ENCODE measurements at places on chromosomes 4 and X.

DNA sequence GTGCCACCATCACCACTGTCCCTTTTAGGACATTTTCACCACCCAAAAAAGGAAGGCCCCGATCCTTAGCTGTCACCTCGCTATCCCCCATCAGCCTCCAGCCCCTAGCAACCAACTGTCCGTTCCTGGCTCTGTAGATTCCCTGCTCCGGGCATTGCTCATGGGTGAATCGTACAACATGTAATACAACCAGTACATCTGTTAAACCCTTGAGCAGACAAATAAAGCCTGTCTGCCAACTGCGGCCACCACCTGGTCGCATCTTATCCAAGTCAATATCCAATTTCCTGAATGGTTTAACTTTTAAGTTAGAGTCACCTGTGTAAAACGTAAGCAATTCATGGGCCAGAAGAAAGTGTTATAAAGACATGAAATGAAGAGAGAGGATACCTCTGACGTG, 251.9 kb downstream of the AFAP1 start:
- DNase-seq: no peak

GRCh38 chr4:76270244-76271175, 19.0 kb downstream of the FAM47E start:
- no peak for DNase-seq

DNA sequence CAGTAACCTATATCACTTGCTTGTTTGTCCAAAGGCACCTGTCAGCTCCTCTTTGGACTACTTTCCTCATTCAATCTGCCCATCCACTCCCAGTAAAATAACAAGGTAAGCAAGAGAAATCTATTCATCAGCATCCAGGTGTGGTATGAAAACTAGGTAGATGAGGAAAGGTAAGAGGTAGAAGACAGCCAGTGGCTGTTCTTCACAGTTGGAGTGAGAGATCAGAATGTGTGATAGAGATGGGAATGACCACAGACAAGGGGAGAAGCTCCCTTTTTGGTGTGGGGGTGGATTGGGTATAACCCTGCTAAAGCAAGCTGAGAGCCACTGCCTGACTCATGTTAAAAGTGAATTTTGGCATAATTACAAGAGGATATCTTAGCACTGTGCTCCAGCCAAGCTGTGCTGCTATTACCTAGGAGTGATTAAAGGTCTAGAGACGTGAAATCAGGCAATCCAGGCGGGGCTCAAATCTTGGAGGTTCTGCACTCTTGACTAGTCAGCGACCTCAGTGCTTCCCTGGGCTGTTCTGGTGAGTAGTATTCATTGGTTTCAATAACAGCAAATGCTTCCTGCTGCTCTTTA, 28.1 kb upstream of the RASL11B start:
- DNase-seq: no peak

GRCh38 chrX:115029869-115030570, 12.6 kb upstream of the IL13RA2 start:
- no peak for DNase-seq

GRCh38 chr4:54780149-54780495, 122.4 kb downstream of the KIT start:
- DNase-seq: no peak

DNA sequence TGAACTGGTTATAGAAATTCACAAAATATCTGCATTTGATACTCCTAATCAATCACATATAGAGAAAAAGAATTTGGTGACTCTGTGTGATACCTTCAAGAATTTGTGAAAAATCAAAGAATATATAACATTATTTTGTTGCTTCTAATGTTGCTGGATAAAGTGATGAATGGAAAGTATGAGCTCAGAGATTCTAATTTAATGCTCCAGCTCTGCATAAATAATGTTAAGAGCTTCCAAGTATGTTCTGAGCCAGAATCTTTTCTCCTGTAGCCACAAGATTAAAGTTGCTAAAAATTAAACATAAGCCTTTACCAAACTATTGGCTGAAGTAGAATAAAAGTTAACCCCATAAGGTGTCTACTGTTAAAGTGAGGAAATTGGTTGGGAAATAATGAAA, 294.7 kb upstream of the CT83 start:
- no peak for DNase-seq

GRCh38 chr4:6561173-6561516, 13.8 kb upstream of the MAN2B2 start:
- no peak for DNase-seq

DNA sequence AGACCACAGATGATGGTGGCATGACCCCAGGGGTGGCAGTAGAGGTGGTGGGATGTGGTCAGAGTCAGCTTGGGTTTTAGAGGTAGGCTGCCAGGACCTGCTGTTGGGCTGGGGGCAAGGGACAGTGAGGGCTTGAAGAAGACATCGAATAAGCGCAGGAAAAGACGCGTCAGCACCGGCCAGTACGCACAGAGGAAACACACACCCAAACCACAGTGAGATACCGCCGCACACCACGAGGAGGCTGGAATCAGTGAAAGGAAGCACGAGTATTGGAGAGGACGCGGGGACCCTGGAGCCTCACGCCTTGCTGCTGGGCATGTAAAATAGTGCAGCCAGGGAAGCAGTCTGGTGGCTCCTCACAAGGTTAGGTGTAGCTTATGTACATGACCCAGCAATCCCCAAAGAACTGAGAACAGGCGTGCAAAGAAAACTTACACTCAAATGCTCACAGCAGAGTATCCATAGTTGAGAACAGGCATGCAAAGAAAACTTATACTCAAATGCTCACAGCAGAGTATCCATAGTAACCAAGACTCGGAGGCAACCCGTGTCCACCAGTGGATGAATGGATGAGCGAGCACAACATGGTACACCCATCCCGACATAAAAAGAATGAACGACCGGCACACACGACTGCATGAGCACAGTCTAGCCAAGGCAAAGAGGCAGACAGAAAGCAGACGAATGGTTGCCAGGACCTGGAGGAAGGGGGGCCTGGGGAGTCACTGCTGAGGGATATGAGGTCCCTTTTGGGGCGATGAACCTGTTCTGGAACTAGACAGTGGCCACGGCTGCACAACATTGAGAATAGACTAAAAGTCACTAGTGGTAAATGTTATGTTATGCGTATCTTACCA, 13.3 kb downstream of the PDZD4 start:
- no peak for DNase-seq

DNA sequence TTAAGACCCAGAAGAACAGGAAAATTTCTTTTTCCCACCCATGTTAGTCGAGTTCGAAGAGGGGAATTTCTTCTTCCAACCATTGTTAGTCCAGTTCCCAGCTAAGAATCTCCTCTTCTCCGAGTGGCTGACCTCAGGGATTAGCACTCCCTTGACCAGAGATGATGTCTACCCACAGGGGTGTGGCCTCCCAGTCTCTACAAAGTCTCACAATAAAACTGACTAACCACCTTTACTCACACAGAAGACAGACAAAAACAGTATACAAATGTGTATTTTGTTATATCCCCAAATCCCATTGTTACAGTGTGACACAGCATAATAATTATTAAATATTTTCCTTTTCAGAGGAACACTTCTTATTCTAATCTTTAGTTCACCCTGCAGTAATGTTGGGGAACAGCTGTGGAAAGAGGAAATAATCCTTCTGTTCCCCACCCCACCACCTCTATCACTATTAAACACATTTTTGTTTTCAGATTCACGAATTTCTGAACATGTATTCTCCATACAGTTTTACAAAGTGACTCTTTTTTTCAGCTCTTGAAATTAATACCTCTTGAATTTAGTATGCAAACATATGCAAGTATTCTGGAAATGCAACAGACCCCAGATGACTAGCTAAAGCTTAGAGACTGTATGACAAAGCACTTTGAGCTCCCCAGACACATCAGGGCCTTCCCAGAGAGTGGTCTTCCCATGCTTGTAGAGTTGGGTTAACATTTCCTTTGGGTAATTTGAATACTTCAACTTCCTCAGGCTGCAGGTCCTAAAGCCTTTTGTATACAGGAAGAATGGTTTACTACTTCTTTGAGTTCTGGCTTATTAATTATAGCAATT, 62.5 kb upstream of the NFKB1 start:
- DNase-seq: no peak

- DNase-seq: no peak
Observed at GRCh38 chr4:123092586-123092985, 170.2 kb upstream of the NUDT6 start.

DNA sequence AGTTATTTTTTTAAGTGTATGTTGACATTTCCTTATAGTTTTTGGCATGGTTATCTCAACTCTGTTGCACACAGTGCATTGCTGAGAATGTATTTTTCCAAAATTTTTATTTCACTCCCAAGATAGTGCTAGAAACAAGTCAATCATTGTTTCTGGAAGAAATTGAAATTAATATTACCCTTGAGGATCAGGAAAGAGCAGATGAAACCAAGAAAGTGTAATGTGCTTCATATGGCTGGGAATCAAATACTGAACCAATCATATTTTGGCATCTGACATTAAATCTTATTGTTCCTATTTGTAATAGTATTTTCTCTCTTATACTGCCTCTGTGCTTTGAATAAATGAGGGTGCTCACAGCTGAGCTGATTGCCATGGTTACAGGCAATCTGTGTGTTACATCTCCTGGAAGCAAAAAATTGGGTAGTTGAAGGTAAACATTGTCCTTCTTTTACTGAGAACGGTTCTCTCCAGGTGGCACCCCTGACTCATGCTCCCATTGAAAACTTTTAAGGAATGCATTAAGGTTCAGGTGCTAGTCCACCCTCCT, 358.2 kb upstream of the NR3C2 start:
- no peak for DNase-seq

DNA sequence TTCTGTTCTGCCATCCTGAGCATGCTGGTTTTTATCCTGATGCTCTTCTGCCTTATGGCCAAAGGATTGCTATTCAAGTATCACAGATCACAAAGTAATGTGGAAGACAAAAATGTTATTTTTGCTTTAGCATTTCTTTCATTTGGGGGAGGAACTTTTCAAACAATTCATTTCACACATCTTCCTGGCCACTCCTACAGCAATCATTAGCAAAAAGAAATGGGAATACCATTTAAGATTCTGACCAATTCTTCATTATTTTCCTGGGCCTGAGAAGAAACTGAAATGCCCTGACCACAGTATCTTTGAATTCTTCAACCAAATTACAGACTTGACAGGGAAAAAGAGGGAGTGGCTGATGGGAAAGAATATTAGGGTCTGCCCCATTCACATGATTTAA, 38.0 kb upstream of the GRID2 start:
- DNase-seq: no peak

GRCh38 chr4:76997532-76997931, 48.0 kb downstream of the SEPTIN11 start:
- DNase-seq: no peak

- DNase-seq: no peak
Observed at GRCh38 chrX:43025806-43026315, 247.9 kb upstream of the PPP1R2C start.

- DNase-seq: no peak
Observed at GRCh38 chr4:2832981-2833670, 10.5 kb upstream of the ADD1 start.

DNA sequence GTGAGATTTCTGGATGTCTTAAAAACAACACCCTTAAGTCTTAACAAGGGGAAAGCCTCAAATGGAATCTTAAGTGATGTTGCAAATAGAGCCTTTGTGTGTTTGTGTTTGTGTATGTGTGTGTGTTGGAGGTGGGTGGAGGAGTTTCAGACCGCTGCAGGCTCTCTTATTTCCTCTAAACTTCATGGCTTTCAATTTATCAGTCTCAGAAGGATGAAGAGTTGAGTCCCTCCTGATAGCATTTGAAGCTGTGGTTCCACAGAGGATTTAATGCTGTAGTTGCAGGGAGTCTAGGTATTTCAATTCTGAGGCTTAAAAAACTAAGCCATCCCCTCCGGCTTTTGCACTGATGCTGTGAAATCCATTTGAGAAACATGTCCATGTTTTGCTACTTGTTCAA, 4.3 kb upstream of the AGA start:
- DNase-seq: no peak

DNA sequence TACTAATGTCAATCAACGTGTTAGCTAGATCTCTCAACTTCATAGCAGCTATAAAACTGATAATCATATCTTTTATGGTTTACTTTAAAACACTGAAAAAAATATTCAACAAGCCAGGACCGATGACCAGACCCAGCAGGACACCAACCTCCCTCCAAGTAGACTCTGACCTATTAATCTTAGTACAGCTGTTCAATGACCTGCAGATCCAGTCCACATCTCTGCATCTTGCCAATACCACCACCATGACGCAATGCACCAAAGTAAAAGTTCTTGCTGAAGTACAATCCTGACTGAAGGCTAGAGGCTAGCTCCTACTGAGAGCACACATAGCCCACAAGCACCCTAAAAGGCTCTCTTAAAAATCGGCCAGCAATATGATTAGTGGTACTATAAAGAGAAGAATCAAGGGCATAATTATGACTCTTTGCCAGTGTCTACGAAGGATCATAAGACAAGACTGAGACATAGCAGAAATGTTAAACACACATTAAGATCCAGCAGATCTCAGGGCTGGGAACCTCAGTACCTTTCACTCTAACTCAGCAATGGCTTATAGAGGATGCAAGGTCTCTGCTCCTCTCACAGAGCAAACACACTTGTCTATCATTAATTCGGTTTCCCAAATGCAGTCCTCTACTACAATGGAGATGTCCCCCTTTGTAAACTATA, 7.6 kb downstream of the MED14 start:
- DNase-seq: no peak

DNA sequence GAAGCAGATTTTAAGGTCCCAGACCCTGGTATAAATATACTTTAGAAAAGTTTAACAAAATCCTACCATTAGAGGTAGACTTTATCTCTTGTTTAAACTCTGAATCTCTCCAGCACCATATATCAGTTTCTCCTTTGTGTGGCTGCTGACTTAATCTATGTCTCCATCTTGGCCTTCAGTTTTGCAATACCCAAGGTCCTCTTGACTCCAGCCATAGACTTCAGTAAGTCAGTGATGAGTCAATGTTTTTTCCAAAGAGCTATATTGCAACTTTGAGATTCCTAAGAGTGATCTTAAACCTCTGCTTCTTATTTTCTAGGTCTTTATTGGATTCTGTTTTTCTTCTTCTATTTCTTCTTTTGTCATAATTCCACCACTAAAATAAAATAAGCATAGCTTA, 50.8 kb upstream of the ADGRL3 start:
- no peak for DNase-seq

DNA sequence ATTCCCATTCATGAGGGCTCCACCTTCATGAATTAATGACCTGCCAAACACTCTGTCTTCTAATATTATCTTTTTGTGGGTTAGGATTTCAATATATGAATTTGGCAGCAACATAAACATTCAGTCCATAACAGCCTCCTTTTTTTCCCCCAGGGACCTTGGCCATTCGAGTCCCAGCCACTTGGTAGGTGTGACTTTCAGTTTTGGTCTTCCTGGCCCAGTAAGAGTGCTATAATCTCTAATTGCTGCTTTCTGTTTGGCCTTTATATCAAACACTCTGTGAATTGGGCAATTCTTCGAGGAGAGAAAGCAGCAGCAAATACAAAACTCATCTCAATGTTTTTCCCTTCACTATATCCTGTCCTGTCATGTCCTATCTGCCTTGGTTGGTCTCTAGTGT, 12.4 kb upstream of the RADX start:
- no peak for DNase-seq
